Activated CD8-positive, alpha-beta T cell treated with anti-CD3 and anti-CD28 coated beads for 36 hours (primary cell): ENCODE measurements at places on chromosomes 4 and X. TPM values are rescaled to one million over a fixed set of nuclear protein-coding genes. Genes with fewer than 3 reads are reported as not detected.

DNA sequence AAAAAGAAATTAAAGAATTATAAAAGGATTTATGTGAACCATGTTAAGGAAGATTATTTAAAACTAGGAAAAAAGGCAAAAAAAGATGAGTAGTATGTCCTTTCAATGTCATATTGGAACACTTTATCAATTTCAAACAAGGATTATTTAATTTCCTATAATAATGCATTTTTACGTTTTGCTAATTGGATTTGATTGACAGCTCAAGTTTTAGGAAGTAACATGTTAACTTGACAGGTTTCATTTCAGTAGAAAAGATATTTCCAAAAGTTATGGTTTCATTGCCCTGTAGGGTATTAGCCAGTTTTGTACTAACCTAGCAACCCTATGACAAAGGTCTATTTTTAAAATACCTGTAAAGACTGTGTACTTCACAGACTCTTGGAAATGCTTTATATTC lies 379.6 kb upstream of the ZFP42 start:
- DNase-seq: no peak

DNA sequence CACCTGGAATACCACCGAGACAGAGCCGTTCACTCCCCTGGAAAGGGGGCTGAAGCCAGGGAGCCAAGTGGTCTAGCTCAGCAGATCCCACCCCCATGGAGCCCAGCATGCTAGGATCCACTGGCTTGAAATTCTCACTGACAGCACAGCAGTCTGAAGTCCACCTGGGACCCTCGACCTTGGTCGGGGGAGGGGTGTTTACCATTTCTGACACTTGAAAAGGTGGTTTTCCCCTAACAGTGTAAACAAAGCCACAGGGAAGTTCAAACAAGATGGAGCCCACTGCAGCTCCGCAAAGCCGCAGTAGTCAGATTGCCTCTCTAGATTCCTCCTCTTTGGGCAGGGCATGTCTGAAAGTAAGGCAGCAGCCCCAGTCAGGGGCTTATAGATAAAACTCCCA lies 243.2 kb downstream of the RASL11B start:
- no peak for DNase-seq

- DNase-seq: no peak
Observed at GRCh38 chrX:143429131-143429530, 88.1 kb downstream of the SPANXN3 start.

DNA sequence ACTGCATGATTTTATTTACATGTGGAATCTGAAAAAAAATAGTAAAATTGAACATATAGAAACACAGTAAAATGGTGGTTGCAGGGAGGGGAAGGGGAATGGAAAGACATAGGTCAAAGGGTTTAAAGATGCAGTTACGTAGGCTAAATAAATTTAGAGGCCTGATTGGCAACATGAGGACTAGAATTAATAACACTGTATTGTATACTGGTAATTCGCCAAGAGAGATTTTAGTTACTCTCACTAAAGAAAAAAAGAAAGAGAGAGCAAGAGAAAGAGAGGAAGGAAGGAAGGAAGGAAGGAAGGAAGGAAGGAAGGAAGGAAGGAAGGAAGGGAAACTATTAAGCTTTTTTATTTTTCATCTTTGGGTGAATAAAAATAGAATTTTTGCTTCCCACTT lies 488.1 kb downstream of the PCDH10 start:
- DNase-seq: no peak

- DNase-seq: peak; percentile 64
Observed at GRCh38 chrX:24294619-24295018, 19.2 kb downstream of the SUPT20HL2 start.

Gene PNMA3
- 1.1 TPM for total RNA-seq

GRCh38 chr4:55284331-55284730 lies 61.7 kb upstream of the SRD5A3 start:
- no peak for DNase-seq

GRCh38 chr4:6449746-6450369 lies 22.6 kb downstream of the PPP2R2C start:
- DNase-seq: no peak

DNA sequence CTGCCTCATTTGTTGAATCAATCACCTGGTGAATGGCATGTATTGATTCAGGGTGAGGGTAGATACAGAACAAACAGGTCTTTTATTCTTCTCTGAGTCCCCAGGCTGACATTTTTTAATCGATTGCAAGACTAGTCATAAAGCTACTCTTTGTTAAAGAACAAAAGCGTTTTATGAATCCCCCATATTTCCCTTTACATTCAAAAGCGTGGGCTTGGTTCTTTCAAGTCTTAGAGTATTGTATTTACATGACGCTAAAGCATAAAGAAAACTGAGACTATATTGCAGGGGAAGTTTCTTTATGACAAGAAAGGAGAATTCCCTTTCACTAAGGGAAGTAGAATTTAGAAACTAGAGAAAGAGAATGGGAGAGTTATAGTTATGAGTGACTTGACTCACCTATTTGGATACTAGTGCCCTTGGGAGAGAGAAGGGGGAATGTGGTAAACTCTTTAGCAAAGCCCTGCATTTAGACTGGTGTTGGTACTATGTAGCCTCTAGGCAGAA lies 69.3 kb upstream of the PDE5A start:
- DNase-seq: no peak
